Right lobe of liver (tissue), 6 donors: ENCODE measurements at places on chromosomes 16 and 17. TPM values are rescaled to one million over a fixed set of nuclear protein-coding genes. Genes with fewer than 3 reads are reported as not detected.

GRCh38 chr17:61574542-61575351 lies 16.3 kb downstream of the NACA2 start:
- no peaks in the 10 kb centered on the region for H3K36me3 ChIP-seq
- H3K4me1 ChIP-seq: no peaks in the 10 kb centered on the region
- no peak for DNase-seq
- no peak overlapping the region for H3K4me3 ChIP-seq
- no peak overlapping the region for H3K27ac ChIP-seq

GRCh38 chr16:46850619-46851555 lies 19.9 kb upstream of the C16orf87 start:
- H3K4me1 ChIP-seq: no peaks in the 10 kb centered on the region
- H3K27me3 ChIP-seq: no peaks in the 10 kb centered on the region
- H3K36me3 ChIP-seq: no peaks in the 10 kb centered on the region
- H3K4me3 ChIP-seq: no peak overlapping the region
- H3K27ac ChIP-seq: no peak overlapping the region

DNA sequence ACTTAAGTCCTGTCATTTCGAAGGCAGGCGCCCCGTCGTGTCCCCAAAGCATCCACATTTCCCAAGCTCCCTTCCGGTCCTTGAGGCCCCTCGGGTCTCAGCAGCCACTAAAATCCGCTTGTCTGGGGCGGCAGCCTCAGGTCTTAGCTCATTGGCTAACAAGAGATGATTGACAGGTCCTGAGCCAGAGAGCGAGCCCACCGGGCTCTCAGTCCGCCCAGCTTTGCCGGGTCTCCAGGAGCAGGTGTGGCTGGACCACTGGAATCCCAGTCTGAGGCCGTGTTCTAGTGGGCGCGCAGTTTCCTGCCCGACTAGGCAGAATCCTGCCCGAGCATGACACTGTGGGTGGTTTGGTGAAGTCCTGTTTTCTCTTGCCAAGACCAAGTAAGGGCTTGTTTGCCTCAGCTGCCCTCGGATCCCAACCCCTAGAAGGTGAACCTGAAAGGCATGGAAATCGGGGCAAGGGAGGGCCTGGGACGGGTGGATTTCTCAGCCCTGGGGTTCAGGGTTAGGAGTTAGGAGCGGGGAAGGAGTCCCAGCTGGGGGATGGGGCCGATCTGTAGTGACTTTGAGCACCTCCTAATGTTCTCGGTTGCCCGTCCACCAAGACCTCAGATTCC lies 42.8 kb downstream of the MRC2 start:
- no peak overlapping the region for H3K27ac ChIP-seq
- H3K4me1 ChIP-seq: no peaks in the 10 kb centered on the region
- H3K36me3 ChIP-seq: no peaks in the 10 kb centered on the region
- no peaks in the 10 kb centered on the region for H3K27me3 ChIP-seq
- no peak overlapping the region for H3K4me3 ChIP-seq

DNA sequence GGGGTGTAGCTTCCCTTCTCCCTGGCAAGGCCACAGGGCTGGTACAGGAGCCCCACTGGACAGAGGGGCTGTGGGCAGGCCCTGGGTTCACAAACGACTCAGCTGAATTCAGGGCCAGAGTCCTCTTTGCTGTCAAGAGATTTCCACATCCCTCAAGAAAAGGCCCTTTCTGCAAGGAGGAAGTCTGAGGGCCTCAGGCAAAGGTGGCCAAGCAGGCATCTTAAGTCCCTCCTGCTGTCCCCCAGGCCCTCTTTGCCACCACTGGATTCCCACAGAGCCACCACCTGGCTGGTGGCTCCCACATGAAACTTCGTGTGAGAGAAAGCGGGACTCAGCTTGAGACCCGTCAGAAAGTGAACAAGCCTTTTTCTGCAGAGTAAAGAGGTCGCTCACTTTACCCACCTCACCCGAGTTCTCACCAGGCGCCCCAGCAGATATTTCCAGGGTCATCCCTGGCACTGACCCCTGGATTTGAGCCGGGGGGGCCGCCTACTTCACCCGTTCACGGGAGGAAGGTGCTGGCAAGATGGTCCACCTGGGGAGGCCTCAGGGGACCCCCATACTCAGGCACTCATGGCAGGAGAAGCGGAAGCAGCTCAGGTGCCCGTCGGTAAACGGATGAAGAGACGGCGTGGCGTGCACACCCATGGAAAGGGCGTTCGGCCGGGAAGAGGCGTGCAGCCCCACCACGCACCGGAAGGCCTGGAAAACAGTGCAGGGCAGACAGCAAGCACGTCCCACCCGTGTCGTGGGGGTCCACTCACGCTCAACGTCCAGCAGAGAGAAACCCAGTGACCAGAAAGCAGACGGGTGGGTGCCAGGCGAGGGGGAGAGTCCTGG lies 3.6 kb downstream of the RNF166 start:
- H3K27ac ChIP-seq: peak overlapping the region; percentile 58
- no peaks in the 10 kb centered on the region for H3K4me1 ChIP-seq
- no peaks in the 10 kb centered on the region for H3K27me3 ChIP-seq
- peaks cover 6% of the 10 kb centered on the region for H3K36me3 ChIP-seq
- H3K4me3 ChIP-seq: no peak overlapping the region

DNA sequence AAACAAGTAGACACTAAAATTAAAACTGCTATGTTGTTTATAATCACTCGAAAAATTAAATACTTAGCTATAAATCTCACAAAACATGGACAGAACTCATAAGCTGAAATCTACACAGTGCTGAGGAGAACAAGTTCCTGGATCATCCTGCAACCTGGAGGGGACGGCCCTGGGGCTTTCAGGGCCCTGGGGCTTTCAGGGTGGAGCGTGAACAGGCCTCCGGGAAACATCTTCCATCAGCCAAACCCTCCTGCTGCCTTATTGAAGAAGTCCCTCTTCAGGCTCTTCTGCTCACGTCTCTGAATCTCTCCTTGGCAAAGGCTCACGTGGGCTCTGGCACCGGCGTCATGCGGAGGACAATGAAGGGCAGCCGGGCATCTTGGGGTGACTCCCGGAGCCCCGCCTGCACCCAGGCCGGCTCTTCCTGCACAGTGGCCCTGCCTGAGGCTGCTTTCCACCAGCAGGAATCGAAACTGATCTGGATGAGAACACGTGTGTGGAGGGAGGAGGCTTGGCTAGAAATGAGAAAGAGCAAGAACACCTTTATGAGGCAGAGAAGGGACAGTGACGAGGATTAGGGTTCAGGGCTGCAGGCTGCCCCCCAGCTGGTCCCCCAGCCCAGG lies 127.3 kb downstream of the CDRT15L2 start:
- no peaks in the 10 kb centered on the region for H3K36me3 ChIP-seq
- no peaks in the 10 kb centered on the region for H3K27me3 ChIP-seq
- no peaks in the 10 kb centered on the region for H3K4me1 ChIP-seq

GRCh38 chr17:79931817-79932309 lies 92.6 kb upstream of the CBX4 start:
- H3K4me1 ChIP-seq: no peaks in the 10 kb centered on the region
- no peaks in the 10 kb centered on the region for H3K36me3 ChIP-seq
- no peak overlapping the region for H3K27ac ChIP-seq
- H3K4me3 ChIP-seq: no peak overlapping the region

DNA sequence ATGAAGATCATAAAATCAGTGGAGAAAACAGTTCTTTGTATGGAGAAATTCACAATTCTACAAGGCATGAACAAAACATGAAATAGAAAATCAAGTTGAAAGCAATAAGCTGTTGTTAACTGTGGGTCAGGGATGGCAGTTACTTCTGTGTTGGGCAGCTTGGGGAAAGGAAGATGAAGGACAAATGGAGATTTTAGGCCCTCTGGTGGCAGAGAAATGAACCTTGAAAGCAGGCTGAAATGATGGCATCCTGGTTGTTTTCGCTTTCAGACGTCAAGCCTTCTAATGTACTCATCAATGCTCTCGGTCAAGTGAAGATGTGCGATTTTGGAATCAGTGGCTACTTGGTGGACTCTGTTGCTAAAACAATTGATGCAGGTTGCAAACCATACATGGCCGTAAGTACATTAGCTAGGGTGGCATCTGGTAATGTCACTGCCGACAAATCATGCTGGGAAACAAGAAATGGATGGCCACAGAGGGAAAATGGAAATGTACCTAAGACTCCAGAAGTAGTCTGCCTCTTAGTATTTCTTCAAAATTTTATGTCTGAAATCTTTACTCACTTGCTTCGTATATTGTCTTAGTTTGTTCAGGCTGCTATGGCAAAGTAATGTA lies 108.9 kb downstream of the MAP2K6 start:
- H3K4me1 ChIP-seq: no peaks in the 10 kb centered on the region
- no peak for DNase-seq
- H3K36me3 ChIP-seq: peaks cover 8% of the 10 kb centered on the region
- H3K4me3 ChIP-seq: no peak overlapping the region
- no peaks in the 10 kb centered on the region for H3K27me3 ChIP-seq

DNA sequence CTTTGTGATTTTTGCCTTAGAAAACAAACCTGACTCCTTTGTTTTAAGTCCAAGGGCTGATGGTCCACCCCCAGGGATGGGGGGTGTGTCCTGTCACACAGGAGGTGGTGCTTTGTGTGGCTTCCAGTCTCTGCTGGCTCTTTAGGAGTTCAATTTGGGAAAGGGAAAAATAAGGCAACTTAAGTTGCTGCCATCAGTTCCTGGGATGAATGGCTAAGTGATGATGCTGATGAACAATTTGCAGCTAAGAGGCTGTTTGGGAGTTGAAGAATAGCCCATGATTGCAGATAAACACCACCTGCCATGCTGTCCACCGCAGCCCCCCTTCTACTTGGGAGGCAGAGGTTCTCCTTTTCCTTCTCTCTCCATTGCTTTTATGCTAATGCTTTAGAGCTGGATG lies 40.2 kb downstream of the ARL4D start:
- H3K4me1 ChIP-seq: no peaks in the 10 kb centered on the region
- DNase-seq: no peak
- H3K36me3 ChIP-seq: no peaks in the 10 kb centered on the region
- H3K4me3 ChIP-seq: no peak overlapping the region
- H3K27me3 ChIP-seq: no peaks in the 10 kb centered on the region
- no peak overlapping the region for H3K27ac ChIP-seq

DNA sequence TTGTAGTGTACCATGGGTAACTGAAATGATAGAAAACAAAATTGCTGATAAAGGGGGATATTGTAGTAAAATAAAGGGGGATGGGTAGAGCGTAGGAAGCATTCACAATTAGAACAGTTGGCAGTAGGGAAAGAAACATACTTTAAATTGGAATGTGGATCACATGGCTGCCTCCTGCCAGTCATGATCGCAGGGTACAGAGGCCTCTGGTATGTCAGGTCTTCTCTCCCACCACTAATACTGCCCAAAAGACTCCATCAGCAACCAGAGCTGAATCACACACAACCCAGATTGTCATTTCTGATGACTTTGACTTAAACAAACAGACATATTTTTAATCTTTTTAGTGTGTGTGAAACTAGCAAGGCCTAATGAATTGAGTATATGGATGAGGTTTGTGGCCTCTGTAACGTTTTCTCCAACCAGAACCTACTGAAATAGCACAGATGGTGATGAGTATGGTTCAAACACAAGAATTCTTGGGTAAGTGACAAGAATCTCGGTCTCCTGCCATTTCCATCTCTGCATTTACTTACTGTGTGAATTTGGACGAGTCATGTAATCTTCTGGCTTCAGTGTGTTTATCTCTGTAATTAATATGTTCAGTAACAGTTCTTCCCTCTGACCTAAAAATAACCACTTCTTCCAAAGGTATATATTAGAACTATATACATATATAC lies 112.6 kb downstream of the USP22 start:
- no peaks in the 10 kb centered on the region for H3K27me3 ChIP-seq
- H3K4me1 ChIP-seq: no peaks in the 10 kb centered on the region
- H3K36me3 ChIP-seq: no peaks in the 10 kb centered on the region
- H3K27ac ChIP-seq: no peak overlapping the region
- no peak for DNase-seq

- H3K36me3 ChIP-seq: no peaks in the 10 kb centered on the region
- H3K27me3 ChIP-seq: no peaks in the 10 kb centered on the region
- no peak for DNase-seq
These were observed 3.8 kb upstream of the APPBP2 start for GRCh38 chr17:60529806-60530205.

- peak overlapping the region; percentile 65 for H3K27ac ChIP-seq
- peak; percentile 96 for DNase-seq
- H3K4me3 ChIP-seq: peak overlapping the region; percentile 94
- H3K36me3 ChIP-seq: no peaks in the 10 kb centered on the region
- peaks cover 8% of the 10 kb centered on the region for H3K4me1 ChIP-seq
These were observed 354 bp upstream of the ESRP2 start for GRCh38 chr16:68236137-68236825.

GRCh38 chr17:2903193-2903974 lies 107.1 kb downstream of the RAP1GAP2 start:
- no peaks in the 10 kb centered on the region for H3K4me1 ChIP-seq
- no peaks in the 10 kb centered on the region for H3K27me3 ChIP-seq
- no peak overlapping the region for H3K4me3 ChIP-seq

DNA sequence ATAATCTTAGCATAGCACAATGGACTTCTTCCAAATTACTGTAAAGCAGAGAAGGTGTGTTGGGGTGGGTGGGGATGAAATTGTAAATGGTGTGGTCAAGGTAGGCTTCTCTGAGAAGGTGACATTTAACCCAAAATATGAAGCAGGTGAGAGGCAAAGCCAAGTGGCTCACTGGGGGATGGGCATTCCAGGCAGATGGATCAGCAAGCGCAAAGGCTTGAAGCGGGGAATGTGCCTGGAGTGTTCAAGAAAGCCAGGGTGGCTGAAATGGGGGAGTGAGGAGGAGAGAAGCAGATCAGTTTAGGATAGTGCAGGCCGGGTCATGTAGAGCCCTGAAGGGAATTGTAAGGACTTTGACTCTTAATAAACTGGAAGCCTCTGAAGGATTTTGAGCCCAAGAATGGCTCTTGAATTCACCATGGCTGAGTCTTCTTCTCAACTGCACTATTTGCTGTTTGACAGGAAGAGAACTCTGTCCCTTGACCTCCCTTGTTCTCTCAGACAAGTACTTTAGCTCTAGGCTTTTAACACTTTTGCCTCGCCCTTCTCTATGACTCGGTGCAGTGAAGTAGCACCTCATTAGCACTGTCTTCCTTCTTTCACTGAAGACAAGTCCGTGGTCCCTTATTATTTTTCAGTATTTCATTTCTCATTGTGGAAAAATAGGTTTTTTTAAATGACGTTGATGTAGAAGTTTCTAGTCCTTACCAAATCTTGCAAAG lies 14.7 kb downstream of the CACNG3 start:
- no peaks in the 10 kb centered on the region for H3K36me3 ChIP-seq
- no peak overlapping the region for H3K4me3 ChIP-seq
- no peak for DNase-seq
- H3K27me3 ChIP-seq: no peaks in the 10 kb centered on the region
- no peaks in the 10 kb centered on the region for H3K4me1 ChIP-seq
- no peak overlapping the region for H3K27ac ChIP-seq

The CBLN1 gene
- total RNA-seq: 0.14 TPM

The STH gene
- total RNA-seq: not detected

The KRTAP2-1 gene
- not detected for total RNA-seq

The KCNJ2 gene
- total RNA-seq: 0.77 TPM

The PARD6A gene
- total RNA-seq: 4.5 TPM

The RAB26 gene
- total RNA-seq: 3.8 TPM

The TPSG1 gene
- total RNA-seq: 0.43 TPM

The CCDC144A gene
- 0.02 TPM for total RNA-seq

The MBTPS1 gene
- 43.0 TPM for total RNA-seq

The ANKRD40CL gene
- not detected for total RNA-seq

The NOG gene
- not detected for total RNA-seq

The CMTM2 gene
- total RNA-seq: not detected
